ENCODE measurements at places on chromosomes 13 and 19.

DNA sequence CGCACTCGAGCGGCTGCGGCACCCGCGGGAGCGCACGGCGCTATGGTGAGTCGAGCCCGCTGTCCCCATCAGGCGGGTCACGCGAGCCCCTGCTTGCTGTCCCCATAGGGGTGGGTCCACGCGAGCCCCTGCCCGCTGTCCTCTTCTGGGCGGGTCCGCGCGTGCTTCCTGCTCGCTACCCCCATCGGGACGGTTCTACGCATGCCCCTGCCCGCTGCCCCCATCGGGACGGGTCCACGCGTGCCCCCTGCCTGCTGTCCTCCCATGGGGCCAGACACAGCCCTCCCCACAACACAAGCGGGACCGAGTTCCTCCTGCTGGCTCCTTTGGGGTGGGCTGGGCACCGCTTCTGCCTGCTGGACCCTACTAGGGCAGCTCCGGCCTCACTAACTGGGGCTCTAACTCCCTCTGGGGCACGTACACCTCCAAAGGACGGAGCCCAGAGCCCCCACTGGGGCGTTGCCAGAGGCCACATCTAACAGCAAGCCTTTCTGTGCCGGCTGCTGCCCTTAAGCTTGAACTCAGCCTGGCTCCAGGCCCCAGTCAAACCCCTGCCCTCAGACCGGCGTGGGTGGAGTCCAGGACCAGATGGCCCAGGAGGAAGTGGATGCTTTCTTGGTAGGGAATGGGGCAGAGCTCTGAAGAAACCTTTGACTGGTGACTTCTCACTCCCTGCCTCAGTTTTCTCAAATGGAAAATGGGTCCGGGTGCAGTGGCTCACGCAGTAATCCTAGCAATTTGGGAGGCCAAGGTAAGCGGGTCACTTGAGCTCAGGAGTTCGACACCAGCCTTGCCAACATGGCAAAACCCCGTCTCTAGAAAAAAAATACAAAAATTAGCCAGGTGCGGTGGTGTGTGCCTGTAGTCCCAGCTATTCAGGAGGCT is 722 bp downstream of the COLGALT1 start:
- no peak for DNase-seq

DNA sequence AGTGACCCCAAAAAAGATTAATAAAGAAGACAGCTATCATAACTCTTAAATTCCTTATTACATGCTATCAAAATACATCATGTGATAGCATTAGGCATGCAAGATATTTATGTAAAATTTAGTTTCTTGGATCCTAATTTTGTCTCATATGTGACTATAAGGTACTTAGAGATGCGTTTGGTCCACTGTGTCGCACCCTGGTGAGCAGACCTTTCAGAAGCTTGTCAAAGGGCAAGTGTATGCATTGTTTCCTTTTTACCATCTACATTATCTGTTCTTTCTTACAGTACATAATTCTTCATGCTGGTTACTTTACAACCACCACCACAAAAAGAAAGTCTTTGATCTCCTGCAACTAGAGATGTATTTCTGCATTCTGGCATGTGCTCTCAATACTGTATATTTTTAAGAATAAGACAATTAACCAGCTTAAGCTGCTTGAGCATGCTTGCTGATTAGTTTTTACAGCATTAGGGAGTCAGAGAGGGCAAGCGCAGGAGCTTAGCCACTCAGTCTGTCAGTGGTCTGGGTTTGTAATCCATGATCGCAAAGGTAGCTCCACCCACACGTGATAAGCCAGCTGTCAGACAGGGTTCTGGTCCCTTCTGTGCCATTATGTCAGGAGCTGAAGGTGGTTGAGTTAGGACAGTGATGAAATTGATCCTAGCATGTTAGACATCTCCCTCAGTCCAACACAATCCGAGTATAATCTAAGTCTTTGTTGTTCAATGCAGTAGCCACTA is 500.9 kb downstream of the MYO16 start:
- DNase-seq: no peak

DNA sequence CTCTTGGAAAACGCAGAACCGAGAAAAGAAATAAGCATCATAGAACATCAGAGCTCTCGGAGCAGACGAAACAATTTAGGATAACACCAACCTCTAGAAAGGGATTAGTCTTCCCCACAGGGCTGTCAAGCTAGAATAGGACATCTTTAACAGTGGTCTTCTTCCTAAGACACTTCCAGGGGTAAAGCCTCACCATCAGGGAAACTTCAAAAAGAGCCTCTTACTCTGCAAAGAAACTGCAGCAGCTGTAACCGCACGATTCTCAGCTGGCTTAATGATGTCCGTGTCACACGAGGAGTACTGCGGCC is 642 bp downstream of the ZNF571 start:
- DNase-seq: no peak

GRCh38 chr19:6685482-6685881 is 15.5 kb upstream of the TNFSF14 start:
- no peak for DNase-seq

DNA sequence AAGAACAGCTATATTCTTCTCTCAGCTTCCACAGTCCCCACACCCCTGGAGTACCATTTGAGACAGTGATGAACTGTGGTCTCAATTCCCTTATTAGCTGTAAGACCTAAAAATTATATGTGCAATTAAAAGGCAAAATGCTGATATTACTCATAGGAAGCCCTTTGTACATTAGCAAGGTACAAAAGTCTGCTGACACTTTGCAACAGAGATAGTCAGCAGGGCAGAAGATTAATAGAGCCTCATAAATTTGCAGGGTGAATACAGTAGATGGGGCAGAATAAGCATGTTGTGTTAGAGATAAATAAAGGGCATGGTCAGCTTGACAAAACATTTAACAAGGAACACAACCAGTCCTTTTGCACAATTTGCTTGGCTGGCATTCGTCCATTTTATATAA is 210.0 kb upstream of the OBI1 start:
- no peak for DNase-seq

GRCh38 chr19:51006406-51006805 is 5.0 kb upstream of the KLK8 start:
- DNase-seq: no peak

Measured in HuH-7 (cell line).